ENCODE measurements at places on chromosomes 5 and 9.

GRCh38 chr9:134828892-134829291, 51.7 kb upstream of the FCN2 start:
- DNase-seq: no peak

DNA sequence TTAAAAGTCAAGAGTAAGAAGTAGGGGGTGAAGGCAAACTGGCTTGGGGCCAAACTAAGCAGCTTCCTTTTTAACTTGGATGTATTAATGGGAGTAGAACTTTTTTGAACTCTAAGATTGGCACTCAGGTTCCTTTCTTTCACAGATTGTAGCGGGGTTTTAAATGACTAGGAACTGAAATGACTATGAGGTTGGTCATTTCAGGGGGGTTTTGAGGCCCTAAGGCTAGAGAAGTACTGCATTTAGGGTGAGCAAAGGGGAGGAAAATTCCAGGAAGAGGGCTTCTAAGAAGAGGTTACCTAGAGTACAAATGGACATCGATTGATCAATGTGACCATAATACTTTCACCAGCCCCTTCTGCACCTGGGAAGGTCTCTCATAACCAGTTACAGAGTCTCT, 381.8 kb downstream of the MLLT3 start:
- no peak for DNase-seq

DNA sequence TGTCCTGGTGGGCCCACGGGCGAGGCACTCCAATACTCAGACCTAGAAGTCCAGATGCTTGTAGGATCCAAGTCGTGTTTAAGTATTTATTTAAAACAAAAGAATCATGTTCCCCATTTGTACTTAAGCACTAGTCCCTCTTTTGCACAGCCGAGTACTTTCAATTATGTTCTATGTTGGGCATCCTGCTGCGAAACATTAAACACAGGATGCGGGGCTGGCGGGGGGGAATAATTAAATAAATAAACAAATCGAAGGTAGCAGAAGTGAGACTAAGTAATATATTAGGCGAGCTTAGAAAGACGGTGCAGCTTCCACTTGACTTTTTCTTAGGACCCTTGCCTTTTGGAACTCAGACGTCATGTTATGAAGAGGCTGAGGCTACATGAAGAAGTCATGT, 1129.2 kb upstream of the ACO1 start:
- DNase-seq: no peak

DNA sequence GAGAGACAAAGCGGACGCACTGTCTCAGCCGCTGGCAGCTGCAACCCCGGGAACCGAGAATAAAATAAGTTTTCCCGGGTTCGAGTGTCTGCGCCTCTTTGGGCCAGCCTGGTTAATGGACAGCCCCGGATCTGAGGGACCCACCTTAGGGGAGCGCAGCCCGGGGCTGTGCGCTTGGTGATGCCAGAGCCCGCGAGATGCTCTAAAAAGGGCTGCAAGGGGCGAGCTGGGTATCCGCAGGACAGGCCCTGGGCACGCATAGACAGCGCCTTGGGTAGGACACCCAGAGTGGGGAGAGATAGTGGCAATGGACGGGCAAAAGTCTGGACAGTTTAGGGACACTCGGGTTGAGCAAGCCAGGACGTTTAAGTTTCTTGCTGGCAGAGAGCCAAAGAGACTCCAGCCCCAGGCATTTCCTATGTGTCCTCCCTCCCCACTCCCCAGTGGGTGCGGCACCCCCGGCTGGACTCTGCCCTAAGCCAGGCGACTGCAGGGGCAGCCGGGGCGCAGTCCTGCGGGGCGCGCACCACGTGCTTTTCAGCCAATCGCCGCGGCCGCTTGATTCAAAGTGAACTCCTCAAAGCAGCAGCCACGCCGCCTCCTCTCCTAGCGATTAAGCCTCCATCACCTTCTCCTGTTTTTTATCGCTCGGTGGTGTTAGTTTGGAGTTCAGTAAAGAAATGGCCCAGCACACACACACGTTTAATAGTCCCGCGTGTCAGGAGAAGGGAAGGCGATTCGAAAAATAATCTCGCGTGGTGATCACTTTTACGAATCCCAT, 616 bp upstream of the ENC1 start:
- peak; percentile 85 for DNase-seq

- DNase-seq: no peak
Observed at GRCh38 chr5:109959652-109960051, 269.9 kb downstream of the MAN2A1 start.

DNA sequence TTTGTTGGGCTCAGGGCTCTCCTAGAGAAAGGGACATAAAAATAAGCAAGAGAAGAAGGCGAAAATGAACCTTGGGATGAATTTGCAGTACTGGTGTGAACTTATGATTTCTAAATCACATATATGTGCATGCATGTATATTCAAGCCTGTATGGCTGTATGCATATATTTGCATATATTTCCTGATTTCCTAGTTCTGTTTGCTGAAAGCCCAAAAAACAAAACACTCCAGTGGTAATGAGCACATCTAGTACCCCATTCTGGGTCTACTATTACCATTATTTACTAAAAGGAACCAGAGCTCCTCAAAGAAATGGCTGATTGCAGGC, 7.3 kb downstream of the ZFP62 start:
- DNase-seq: no peak

DNA sequence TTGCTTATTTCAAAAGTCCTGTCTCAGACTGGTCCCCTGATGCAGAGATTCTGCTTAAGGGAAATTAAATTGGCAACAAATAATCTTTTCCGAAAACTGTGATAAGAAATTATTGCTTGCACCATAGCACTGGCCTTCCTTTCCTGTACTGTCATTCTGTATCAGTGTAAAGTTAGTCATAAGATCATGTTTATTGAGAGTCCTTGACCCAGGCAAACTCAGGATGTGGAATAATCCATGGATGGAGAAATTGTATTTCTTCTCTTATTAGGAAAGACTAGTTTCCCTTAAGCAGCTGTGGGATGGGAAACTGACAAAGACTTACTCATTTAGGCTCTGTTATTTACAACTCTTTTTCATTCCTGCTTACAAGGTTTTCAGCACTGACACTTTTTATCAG, 83.0 kb upstream of the RANBP6 start:
- no peak for DNase-seq

DNA sequence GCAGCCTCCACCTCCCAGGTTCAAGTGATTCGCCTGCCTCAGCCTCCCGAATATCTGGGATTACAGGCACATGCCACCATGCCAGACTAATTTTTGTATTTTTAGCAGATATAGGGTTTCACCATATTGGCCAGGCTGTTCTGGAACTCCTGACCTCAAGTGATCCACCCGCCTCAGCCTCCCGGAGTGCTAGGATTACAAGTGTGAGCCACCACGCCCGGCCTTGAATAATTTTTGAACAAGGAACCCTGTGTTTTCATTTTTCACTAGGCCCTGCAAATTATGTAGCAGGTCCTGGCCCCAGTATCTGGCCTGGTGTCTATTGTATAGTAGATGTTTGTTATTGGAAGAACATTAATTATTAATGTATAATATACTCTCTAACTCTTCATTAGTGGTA, 140.7 kb downstream of the PIK3R1 start:
- DNase-seq: no peak

DNA sequence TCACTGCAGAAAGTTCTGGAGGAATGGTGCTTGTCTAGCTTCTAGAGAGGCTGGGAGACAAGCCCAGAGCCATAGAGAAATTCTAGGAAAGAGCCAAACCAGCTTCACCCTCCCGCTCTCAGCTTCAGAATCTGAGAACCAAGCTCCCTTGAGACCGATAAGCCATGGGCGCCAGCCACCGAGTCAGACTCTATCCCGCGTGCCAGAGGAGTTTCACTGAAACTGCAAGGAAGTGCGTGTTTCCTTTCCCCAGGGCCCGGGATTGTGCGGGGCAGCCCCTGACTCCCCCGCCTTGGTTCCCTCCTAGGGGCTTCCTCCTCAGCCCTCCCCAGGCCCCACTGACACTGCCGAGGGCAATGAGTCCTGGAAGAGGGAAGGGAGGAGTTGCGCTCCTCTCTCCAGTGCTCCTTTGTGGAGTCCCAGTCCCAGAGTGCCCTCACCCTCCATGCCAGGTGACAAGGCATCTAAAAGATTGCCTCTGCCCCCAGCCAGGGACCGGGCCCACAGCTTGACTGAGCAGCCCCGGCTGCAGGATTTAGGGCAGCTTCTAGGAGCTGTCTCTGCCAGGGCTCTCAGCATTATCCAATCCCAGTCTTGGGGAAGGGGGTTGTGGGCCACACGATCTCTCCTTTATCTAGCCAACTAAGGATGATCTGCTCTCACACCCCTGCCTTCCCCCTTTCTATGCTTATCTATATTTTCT, 18.4 kb upstream of the TCF7 start:
- DNase-seq: no peak

DNA sequence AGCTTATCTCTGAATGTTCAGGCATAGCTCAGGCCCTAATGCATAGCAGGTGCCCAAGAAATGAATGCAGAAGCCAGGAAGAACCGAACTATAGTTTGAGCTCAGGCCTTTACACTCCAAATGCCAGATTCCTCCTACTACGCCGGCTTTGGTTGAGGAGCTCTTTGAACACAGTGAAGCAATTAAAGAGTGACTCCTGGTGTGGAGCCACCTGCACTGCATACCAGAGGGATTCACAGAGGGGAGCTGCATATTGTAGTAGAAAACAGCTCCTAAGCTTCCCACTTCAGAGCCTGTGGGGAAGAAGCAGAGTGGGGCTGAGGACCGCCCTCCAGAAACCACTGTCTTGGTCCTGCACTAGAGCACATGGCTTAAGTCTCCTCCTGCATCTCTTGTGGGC, 14.5 kb upstream of the KCNMB1 start:
- no peak for DNase-seq

- peak; percentile 10 for DNase-seq
Observed at GRCh38 chr9:20997503-20998076, 33.9 kb downstream of the HACD4 start.

DNA sequence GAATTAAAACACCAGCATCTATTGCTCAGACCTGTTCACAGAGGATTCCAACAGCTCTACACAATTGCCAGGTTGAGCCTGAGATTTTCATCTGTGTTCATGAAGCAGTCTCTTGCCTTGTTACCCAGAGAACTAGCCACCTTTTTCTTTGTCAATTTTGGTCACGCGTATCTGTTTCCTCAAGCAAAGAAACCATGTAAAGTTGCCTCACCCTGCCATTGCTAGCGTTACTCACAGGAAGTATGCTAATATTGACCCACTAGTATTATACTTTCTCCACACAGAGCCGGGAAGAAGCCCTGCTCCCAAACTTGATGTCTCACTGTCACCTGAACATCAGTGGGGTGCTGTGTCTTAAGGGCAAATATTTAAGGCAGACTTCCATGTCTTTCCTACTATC, 168.5 kb downstream of the PLPPR1 start:
- no peak for DNase-seq

DNA sequence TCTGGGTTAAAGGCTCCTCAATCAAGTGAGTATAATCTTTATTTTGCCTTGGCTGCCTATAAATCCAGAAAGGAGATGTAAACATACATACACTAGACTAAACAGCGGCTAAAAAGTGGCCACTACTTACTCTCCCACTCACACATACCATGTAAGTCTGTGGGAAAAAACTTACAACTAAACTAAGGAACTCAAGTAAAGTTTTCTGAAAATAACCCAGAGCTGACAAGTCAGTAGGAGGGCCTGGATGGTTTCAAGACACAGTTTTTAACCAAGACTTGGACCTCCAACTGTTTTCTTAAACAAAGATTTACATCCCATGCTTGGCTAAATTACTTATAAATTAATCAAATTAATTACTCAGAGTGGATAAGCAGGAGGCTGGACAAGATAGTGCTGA, 64.5 kb downstream of the CEP120 start:
- DNase-seq: no peak

GRCh38 chr9:8864545-8864896, 1064.9 kb upstream of the DMAC1 start:
- no peak for DNase-seq

DNA sequence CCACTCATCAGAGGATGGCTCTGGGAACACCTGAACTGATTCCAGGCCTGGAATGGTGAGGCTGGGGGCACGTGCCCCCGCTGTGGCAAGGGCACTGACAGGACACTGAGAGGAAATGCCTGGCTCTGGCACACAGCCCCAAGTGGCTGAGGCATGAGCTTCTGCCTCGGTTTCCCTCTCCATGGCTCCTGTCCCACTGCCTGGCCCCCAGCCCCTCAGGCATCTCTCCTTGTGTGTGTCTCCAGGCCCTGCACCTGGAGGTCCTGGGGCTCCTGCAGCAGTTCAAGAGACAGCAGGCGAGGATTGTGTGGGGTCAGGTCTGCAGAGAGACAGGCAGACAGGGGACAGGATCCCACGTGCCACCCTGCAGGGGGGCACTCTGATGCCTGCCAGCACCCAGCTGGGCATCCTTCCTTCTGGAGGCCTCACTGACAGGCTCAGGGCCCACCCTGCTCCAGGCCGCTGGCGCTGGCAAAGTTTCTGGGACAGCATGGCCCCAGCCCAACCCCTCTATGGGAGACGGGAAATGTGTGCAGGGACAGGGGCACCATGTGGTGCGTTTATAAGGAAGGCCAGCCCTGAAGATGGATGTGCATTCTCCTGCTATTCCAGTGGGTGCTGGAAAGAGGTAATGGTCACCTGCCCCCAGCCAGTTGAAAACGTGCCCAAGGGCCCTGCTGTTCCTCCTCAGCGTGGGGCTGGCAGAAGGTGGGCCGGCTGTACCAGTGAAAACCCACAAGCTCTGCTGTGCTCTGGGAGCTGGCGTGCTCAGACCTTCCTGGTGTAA, 66.0 kb downstream of the RASGEF1C start:
- no peak for DNase-seq

DNA sequence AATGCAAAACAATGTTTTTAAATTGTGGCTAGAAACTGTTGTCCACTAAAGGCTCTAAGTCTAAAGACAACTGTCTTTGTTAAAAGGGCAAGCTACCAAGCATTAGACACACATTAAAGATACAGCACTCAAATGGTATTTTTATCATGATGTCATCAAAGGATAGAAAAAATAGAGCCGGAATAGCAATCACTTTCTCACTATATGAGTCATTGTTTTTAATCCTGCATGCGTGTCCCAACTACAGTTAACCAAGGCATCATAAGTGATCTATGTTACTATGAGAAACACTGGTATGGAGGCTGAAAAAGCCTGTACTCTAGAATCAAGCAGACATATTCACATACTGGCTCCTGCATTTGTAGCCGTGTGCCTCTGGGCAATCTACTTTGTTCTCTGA, 1.9 kb upstream of the PJA2 start:
- DNase-seq: peak; percentile 41

DNA sequence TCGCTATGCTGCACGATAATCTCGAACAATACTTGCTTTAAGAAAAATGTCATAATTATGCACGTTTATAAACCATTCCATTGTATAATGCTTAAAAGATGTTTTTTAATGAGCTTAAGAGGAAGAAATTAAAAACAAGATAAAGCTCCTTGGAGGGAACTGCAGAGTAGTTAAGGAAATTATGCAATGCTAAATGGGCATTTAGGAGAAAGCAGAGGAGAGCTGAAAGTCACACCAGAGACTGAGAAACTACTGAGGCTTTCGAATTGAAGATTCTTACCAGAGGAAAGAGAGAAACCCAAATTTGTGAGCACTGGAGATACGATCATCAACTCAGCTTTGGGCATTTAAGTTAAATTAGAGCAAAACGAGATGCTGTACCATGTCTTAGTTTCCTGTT, 119.4 kb downstream of the CDH10 start:
- no peak for DNase-seq

DNA sequence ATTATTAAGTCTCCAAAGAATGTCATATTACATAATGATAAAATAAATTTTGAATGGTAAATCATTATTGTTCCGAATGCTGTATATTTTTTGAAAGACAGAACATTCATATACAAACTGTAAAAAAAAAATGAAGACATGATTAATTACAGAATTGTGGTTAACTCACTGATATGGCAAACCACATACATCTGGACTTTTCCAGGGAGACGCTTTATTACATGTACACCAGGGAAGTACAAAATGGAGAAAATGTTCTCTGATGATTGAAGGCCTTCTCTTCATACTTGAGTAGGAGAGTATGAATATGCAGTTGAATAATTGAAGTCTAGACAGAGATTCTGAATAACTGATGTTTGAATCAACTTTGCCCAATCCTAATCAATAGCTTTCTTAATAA, 1886.9 kb downstream of the EFNA5 start:
- no peak for DNase-seq
